Central memory CD4-positive, alpha-beta T cell (primary cell): ENCODE measurements at places on chromosomes 5 and 9.

- no peak for DNase-seq
Observed at GRCh38 chr5:39437467-39437866, 12.7 kb upstream of the DAB2 start.

- no peak for DNase-seq
Observed at GRCh38 chr5:1013948-1014301, 5.3 kb downstream of the NKD2 start.

GRCh38 chr5:3155046-3155445, 403.6 kb upstream of the IRX2 start:
- DNase-seq = no peak

- DNase-seq = no peak
Observed at GRCh38 chr5:167348980-167349379, 942.5 kb upstream of the WWC1 start.

DNA sequence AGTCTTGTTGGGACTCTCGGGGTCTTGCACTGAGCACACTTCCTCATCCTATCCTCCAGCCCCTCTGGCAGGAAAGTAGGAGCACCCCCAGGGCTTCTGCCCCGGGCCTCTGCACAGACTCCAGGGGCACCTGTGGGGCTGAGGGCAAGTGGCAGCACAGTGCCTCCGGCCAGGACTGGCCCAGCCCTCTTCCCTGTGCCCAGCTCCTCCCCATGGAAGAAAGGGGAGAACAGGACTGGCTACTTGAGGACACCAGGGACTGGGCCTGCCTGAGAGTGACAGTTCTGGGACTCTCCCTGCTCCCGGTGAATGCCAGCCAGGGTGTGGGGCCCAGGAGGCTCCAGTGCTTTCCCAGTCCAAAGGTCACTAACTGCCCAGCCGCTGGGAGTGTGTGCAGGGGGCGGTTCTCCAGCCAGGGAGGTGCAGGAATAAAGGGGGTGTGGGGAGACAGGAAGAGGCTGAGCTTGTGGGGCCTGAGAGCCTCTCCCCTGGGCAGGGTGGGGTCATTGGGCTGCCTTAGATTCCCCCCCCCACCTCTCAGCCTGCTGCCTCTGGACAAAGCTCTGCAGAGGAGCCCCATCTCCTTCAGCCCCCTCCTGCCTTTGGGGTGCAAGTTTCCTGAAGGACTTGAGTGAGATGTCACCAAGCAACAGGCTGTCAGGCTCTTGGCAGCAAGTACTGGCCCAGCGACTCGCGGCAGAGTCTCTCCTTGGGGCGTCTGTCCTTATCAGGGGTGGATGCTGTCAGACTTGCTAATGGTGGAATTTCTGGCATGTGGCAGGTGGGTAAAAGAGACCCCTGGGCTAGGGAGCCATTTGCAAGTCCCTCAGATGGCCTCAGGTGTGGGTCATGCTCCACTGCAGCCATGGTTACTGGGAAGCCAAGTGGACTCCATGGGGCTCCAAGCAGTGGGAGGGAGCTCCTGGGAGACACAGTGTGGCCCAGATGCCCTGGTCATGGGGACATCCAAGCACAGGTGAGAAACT, 19.1 kb upstream of the JADE2 start:
- no peak for DNase-seq

- no peak for DNase-seq
Observed at GRCh38 chr5:172910828-172911627, 48.2 kb upstream of the RPL26L1 start.

- no peak for DNase-seq
Observed at GRCh38 chr9:85428230-85428629, 313.5 kb downstream of the AGTPBP1 start.
